Daoy (cell line): ENCODE measurements at places on chromosomes 5 and 9.
A peak's percentile ranks its signal among the peaks of the same experiment; 100 is the strongest.

DNA sequence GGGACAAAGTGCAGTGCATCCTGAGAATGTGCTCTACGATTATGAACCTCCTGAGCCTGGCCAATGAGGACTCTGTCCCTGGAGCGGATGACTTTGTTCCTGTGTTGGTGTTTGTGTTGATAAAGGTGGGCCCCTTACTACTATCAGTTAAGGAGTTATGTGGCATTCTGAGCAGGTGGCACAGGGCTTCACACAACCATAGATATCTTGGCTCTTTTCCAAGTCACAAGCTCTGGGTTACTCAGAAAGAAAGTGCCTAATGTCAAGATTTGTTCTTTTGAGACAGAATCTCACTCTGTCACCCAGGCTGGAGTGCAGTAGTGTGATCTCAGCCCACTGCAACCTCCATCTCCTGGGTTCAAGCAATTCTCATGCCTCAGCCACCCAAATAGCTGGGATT, 99.0 kb downstream of the GAPVD1 start:
- no peak for DNase-seq

GRCh38 chr9:116405321-116405720, 251.7 kb downstream of the PAPPA start:
- DNase-seq: no peak

GRCh38 chr5:173630724-173631365, 14.4 kb upstream of the BOD1 start:
- no peak for DNase-seq

GRCh38 chr5:80246001-80246758, 9.7 kb downstream of the SERINC5 start:
- DNase-seq: no peak

DNA sequence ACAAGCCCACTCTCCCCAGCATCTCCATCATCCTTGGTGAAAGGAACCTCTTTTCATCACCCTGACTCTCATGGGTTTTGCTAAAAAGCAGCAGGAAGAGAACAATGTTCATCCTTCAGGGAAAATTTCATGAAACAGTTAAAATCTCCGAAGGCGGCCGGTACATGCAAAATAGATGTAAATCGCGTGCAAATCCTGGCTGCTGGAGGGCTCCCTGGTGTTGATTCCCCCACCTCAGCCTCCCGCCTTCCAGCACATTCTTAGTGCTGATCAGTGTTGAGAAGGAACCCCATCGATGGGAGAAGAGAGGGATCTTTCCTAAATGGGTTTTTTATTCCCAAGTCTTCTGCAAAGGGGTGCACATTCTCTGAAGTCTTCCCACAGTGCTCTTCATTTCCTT, 8.7 kb upstream of the GFI1B start:
- DNase-seq: no peak

DNA sequence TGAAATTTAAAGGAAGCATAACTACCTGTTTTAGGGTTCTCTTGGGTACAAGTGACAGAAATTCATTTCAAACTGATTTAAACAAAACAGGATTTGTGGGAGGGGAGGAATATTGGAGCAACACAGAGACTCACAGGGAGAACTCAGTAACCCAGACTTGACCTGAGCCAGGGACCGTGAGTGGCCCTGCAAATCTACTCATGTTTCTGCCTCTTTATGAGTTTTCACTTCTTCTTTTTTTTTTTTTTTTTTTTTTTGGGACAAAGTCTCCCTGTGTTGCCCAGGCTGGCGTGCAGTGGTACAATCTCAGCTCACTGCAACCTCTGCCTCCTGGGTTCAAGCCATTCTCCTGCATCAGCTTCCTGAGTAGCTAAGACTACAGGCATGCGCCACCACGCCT, 405.6 kb upstream of the ZNF608 start:
- DNase-seq: no peak

DNA sequence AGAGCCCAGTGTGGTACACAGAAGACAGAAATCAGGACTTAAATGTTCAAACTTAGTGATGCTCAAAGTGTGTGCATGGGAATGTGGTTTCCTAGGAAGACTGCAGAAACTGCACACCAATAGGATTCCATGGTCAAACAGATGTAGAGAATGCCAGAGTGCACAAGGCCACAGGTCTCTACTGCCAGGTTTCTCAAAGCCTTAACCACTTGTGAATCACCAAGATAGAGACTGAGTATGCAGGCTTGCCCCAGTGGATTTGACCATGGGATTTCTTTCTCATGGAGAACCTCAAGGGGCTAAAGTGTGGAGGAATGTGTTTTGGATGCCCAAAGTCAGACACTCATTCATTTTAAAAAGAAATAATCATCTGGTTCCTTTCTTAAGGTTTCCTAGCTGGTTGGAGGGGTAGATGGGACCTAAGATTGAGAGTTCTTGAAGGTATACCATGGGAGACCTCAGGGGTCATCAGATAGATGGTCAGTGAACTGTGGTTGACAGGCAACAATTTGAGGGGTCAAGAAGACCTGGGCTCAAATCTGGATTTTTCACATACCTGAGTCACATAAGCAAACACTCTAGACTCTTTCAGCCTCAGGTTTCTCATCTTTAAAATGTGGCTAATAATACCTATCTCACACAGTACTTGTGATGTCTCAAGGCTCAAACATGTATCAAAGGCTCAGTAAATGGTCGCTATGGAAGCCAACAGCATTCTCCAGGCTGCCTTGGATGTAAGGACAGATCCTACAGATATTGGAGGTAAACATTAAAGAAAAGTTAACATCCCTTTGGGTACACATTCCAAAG, 81.1 kb downstream of the BOD1 start:
- DNase-seq: no peak

DNA sequence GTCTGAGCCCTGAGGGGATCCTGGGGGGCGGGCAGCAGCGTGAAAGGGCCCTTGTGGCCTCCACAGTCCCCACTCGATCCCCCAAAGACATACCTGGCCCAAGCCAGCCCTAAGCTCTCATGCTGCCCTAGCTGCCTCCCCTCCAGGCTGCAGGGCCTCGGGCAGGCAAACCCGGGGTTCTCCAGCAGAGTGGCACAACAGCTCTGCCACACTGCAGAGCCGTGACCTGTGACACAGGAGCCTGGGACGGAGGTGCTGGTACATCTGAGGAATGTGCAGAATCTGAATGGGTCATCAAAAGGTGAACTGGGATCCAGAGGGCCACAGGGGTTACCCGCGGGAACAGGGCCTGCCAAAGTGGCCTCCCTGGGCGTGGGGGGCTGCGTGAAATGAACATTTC, 163.2 kb downstream of the DAB2IP start:
- DNase-seq: no peak

DNA sequence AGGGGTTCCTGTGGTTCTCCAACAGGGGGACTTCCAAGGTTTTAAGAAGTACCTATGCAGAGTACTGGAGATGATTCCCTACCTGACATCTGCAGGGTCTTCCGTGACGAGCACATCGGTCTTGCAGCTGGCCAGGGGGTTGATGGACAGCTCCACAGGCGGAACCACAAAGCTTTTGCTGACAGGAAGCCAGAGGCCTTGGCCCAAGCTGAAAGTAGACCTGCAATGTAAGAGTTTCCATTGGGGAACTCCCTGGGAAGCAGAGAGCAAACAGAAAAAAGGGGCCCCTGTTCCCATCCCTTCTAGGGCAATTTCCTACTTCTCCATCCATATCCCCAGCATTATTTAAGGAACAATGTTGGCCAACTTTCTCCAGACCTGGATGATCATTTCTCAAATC, 288.0 kb downstream of the TRIM32 start:
- no peak for DNase-seq

GRCh38 chr5:54273715-54274114, 36.7 kb downstream of the ARL15 start:
- no peak for DNase-seq

DNA sequence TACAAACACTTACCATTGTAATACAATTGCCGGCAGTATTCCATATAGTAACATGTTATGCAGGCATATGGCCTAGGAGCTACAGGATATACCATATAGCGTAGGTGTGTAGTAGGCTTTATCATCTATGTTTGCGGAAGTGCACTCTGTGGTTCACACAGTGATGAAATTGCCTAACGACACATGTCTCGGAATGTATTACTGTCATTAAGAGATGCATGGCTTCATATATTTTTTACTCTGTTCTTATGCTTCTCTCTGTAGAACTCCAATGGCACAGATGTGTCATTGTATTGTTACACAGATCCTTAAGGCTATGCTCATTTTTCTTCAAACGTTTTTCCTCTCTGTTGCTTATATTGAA, 19.2 kb upstream of the ANKRD18A start:
- DNase-seq: no peak

- DNase-seq: no peak
These were observed 235.7 kb downstream of the ENC1 start for GRCh38 chr5:74404574-74405508.

- DNase-seq: no peak
These were observed 6.5 kb downstream of the UNC5A start for GRCh38 chr5:176816791-176817347.

GRCh38 chr9:35990155-35990554, 32.2 kb upstream of the OR2S2 start:
- no peak for DNase-seq

GRCh38 chr9:109953300-109953699, 173.3 kb downstream of the PALM2AKAP2 start:
- DNase-seq: no peak

GRCh38 chr5:95668728-95669127, 14.1 kb downstream of the SPATA9 start:
- DNase-seq: peak; percentile 16

DNA sequence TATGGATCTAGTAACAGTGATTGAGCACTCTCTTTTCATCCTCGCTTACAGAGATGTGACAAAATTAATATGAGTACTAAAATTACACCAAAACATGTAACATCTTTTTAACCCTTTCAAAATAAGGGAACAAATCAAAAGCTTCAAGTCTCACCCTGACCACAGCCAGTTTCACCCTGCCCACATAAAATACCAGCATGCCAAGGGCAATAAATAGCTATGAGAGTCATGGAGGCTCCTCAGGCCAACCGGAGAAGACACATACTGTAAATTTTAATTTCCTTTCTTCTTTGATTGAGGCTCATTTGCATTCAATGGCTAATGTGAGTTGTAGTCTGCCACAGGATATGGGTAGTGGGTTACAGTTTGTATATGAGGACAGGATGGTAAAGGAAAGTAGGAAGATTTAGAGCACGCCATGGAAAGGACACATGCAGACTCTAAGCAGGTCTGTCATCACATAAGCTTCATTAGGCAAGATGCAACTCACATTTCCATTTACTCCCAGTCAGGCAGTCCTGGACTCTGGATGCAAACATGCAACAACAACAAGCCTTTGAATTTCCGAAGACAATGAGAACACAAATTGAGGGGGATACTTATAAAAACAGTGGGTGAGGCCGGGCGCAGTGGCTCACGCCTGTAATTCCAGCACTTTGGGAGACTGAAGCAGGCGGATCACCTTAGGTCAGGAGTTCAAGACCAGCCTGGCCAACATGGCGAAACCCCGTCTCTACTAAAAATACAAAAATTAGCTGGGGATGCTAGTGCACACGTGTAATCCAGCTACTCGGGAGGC, 11.3 kb downstream of the IL4 start:
- DNase-seq: no peak

DNA sequence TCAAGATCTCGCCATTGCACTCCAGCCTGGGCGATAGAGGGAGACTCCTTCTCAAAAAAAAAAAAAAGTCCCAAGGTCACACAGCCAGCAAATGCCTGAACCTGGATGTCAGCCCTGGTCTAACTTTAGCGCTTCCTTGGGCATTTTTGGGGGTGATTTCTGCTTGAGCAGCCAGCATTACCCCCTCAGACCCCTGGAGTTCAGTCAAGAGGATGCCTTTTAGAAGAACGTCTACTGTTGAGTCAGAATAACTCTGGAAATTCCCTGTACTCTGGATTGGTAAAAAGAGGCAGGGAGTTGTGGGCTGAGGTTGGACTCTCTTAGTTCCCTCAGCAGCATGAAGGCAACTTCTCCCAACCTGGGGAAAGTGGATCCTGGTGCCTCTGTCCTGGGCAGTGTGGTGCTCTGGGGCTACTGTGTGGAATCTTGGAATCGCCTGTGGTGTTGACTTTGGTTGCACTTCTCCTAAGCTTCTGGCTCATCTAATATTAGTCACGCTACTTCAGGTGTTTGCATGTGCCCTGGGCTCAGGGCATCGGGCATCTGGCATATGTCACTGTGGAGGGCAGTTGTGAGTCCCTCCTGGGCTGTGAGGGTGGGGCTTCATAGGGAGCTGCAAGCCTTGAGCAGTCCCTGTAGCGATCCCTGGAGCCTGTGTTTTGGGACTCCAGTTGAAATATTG, 32.2 kb downstream of the STXBP1 start:
- DNase-seq: no peak

DNA sequence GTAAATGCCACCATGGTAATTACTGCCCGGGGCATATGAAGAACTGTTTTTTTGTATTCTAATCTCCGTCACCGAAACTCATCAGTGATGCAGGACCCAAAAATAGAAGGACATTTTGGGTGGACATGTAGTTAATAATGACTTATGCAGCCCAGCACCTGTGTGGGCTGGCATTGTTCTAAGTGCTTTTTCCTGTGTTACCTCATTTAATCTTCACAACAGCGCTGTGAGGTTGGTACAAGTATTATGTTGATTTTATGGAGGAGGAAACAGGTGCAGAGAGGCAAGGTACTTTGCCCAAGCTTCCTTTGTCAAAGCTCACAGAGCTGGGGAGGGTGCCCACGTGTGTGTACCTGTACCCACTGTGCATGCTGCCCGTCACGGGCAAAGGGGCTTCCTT, 58.4 kb downstream of the DAPK1 start:
- DNase-seq: no peak

GRCh38 chr9:105093685-105094084, 150.8 kb upstream of the SLC44A1 start:
- DNase-seq: no peak

GRCh38 chr5:60362158-60362557, 337.8 kb downstream of the DEPDC1B start:
- DNase-seq: no peak

DNA sequence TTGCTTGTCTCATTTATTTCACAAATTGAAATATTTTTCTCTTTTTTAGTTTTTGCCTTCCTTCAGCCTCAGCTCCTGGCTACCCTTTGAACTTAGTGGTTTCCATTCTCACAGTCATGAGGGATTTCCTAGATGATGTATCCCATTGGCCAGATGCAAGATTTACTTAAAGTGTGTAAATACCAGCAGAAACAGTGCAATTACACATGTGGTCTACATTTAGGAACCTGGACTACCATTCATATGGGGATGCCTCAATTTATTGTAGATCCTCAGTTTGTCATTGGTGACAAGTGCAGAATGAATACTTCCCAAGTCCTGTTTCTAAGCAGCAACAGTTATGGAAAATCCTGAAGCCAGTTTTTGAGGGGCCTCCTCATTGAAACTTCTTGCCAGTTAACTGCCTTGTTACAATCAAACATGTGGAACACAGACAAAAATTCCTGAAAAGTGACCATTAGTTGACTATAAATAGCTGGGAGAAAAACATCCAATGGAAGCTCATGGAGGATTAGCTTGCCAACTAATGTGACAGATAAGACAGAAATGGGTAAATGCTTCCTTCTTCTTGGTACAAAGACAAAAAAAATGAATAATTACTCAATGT, 113.6 kb upstream of the FER start:
- DNase-seq: no peak

GRCh38 chr5:141958546-141959172, 657 bp upstream of the PCDH12 start:
- DNase-seq: peak; percentile 21
